Daoy (cell line): ENCODE measurements at places on chromosomes 13 and 19. TPM values are rescaled to one million over a fixed set of nuclear protein-coding genes. Genes with fewer than 3 reads are reported as not detected.

- no peak for DNase-seq
Measured at GRCh38 chr13:112469071-112469745, 93.1 kb downstream of the SPACA7 start.

DNA sequence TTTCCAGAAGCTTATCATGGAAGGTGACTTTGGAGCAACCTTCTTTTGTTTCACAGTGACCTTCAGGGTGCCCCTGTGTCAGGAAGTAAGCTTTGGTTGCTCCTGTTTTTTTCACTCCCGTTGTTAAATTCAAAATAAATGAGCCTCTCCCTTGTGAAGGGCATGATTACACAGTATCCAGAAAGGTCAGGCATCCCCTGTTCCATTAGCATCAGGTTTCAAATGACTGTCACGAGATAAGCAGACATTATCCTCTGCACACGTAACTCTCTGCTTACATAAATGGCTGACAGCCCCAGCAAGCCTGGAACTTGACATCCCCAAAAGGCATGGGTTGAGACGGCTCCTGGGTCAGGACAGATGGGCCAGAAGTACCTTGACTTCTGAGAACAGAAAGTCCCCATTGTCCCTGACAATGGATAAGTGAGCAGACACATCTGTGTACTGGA is 52.0 kb downstream of the RAB20 start:
- DNase-seq = no peak

DNA sequence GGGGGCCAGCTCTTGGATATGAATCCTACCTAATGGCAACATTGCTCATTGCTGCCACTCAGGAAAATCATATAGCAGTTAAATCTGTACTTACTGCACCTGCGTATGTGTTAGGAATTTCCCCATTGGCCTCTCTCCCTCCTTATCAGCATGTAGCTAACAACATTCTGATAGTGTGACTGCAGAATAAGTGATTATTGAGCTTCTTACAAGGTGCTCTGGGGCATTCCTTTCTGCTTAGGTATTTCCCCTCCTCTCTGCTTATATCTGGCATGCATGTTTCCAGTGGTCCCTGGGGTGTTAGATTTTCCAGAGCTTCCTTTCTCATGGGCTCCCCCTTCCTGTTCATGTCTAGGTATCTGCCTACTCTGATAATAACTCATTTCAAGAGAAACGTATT is 414.1 kb upstream of the SLITRK1 start:
- no peak for DNase-seq

ZNF154 gene
- total RNA-seq = not detected in 2 replicates

ATXN8OS gene
- not detected in 2 replicates for total RNA-seq
